Amniotic epithelial cell (primary cell): ENCODE measurements at places on chromosomes 2 and 18.
A peak's percentile ranks its signal among the peaks of the same experiment; 100 is the strongest.

- no peak for DNase-seq
These were observed 78.8 kb downstream of the HNRNPLL start for GRCh38 chr2:38523728-38524437.

DNA sequence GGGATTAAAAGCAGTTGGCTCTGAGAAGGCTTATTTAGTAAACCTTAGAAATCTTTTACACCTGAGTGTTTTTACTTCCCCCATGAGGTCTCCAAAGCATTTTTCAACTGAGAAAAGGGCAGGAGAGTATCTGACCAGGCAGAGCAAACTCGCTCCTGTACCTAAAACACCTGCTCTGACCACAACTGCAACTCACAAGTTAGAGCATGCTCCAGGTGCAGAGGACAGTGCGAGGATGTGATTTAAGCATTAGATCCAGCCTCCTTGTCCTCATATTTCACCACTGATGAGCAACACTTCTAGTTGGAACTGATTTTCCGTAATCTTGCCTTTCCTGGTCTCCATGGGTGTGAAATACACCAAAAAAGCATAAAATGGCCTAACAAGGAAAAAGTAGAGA, 34.5 kb upstream of the TBC1D8 start:
- DNase-seq = no peak

GRCh38 chr18:24802456-24802855, 342.0 kb downstream of the HRH4 start:
- DNase-seq = no peak

GRCh38 chr2:25226827-25227226, 58.4 kb upstream of the POMC start:
- no peak for DNase-seq

DNA sequence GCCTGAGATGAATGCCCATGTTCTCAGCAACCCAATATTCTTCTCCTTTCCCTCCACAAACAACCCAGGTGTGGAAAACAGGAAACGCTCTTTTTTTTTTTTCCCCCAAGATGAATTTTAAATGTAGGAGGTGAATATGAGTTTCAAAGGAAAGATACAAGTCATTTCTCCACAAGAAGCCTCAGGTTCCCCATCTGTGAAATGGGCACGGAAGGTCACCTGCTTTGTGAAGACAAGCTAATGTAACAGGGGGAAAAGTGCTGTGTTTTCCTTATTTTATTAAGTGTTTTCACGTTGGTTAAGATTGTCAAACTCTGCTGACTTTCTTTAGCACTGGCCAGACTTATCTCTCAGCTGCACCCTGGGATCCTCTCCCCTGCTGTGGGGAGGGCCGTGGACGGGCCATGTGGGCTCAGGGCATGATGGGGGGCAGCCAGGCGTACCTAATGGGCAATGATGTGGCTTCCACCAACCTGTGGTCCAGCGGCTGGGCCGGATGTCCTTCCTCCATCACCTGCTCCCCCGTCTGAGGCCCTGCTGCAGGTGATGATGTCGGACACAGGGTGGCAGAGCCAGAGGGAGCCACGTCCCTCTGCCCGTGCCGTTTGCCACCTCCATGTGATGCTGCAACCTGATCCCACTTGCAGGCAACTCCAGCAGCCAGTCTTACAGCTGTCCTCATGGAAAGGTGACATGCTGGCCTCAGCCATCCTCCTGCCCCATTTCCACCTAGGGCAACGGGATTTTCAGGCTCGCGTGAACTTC, 130.0 kb upstream of the PXDN start:
- no peak for DNase-seq

DNA sequence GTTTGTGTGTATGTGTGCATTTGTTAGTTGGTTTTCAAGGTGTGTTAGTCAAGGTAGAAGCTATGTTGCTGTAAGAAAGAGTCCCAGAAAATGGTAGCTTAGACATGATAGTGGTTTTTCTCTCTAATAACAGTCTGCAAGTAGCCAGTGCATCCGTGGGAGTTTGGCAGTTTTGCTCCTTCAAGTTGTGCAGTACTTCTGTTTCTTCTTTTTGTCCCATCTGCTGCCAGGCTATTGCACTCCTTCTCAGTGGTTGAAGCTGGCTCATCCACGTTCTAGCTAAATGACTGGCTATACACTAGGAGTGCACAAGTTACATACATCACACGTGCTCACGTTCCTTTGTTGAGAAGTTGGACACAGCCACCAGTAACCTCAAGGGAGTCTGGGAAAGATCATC, 134.7 kb downstream of the ASXL3 start:
- no peak for DNase-seq

DNA sequence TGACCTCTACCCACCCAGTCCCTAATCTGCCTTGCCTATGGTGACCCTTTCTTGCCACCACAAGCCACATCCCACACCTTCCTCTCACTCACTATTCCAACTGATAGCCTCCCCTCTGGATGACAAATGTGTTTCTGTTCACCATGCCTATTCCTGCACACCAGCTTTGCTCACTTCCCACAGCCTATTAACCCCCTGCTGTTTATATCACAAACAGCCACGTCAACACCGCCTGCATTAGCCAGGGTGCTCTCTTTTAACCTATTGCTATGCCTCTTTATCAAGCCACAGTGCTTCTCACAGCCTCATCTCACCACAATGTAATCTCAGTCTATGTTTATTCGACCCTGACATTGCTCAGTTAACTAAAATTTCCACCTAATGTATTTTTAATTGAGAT, 271.8 kb downstream of the SUCLG1 start:
- DNase-seq = no peak

DNA sequence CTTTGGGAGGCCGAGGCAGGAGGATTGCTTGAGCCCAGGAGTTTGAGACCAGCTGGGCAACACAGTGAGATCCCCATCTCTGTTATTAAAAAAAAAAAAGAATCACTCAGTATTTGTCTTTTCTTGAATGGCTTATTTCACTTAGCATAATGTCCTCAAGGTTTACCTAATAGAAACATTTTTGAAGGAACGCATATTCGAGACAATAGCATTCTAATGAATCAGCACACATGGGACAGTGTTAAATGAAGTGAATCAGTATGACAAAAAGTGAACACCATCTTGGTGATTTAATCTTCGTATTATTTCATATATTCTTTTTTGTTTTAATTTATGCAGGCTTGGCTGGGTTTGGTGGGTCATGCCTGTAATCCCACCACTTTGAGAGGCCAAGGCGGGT, 44.7 kb downstream of the WIPF1 start:
- no peak for DNase-seq

GRCh38 chr2:119430023-119430498, 1.6 kb upstream of the TMEM37 start:
- no peak for DNase-seq

DNA sequence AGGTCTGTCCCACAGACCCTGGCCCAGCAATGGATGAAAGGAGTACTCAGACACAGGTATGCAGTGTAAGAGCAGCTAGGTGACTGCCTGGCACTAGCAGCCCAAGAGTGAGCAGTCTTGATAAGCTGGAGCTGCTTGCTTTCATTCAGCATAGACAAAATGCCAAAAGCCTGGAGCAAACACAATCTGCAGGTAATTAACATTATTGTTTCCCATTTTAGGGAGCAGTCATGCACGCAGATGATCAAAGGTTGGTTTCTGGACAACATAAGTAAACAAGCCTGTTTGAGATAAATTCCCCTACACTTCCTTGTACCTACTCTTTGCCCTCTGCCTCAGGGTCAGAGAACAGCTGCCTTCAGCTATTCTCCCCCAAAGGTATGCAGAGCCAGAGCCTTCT, 73.7 kb upstream of the MSTN start:
- DNase-seq = no peak

GRCh38 chr2:101949304-101949703, 42.5 kb upstream of the IL1R2 start:
- no peak for DNase-seq

GRCh38 chr2:112606547-112606946, 22.1 kb downstream of the CHCHD5 start:
- DNase-seq = peak; percentile 35

DNA sequence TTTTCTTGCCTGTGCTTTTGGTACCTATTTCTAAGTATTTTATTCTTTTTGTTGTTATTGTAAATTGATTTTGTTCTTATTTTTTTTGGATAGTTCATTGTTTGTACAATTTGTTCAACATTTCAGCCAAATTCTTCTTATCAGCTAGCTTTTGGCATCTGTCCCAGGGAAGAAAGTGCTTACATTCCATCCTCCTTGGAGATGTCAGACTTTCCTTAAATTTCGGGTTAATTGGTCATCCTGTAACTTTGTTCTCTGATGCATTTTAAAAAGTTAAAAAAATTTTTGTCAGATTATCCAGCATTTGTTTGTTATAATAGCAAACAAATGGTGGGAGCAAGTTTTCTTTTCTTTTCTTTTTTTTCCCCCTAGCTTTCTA, 60.3 kb downstream of the PTH2R start:
- peak; percentile 2 for DNase-seq

DNA sequence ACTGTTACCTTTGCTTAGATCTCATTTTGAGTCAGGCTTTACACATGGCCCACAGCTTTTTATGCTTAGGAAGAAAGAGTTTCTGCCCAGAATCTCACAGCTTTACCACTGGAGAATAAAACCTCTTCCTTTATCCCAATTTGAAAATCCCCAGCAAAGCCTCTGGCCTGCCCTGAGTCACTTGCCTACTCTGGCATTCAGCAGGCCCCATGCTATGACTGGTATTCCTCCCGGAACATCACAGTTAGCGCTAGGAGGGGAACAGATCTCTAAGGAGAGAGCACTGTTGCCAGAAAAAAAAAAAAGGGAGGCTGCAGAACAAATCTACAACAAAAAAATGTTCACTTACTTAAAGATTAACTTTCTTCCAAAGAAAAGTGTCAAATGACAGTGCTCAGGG, 152.9 kb upstream of the DNMT3A start:
- no peak for DNase-seq

DNA sequence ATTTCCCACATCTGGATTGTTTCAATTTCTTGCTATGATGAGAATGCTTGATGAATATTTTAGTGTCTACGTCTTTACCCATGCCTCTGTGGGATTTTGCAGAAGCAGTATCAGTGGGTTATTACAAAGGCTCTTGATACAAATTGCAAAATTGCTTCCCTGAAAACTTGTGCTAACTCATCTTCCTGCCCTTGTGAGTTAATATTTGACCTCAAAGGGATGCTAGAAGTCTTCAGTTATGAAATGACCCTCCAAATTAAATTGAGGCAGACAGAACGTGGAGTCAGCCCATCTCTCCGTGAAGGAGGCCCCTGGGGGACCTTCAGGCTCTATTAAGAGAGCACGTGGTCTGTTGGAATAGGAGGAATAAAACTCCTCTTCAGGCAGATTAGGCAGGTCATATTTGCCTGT, 239.2 kb upstream of the HS6ST1 start:
- DNase-seq = peak; percentile 83

GRCh38 chr18:39872651-39873050, 2082.4 kb upstream of the PIK3C3 start:
- DNase-seq = no peak
